ENCODE measurements at places on chromosomes 6 and 20.

DNA sequence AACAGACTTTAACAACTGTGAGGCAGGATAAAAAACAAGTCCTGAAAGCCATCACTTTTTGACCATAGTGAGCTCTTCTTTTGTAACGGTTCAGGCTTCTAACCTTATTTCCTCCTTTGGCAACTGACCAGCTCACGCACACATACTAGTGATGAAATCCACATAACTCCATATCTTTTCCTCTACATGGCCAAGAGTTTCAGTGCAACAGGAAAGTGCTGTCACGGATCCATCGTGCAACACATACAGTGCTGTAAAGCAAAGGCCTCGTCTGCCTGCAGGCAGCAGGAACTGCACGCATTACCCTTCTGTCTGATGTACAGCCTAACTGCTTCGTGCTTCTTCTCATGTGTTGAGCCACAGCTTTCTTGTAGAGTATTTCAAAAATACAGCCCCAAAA lies 108.5 kb downstream of the EPM2A start:
- DNase-seq: no peak

DNA sequence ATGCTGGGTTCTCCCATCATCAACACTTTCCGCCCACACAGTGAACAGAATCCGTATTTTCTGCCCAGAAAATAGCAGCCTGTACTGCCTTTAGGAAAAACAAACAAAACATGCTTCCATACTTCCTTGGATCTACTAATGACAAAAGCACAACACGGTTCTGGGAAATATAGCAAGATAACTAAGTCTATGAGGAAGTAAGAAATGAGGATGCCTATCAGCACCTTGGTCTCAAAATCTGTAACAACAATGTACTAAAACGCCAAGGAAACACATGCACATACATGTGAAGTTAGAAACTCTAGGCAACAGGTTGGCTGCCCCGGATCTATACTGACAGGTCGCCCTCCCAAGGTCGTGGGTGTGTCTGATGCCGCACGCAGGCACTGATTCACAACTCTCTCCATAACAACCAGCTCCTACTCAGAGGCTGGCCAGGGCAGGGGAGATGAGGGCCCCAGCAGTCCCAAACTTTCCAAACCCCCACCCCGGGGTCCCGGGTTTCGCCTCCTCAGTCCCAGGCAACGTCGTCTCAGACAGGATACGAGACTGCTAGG lies 710 bp downstream of the BTBD9 start:
- DNase-seq: peak; percentile 10

DNA sequence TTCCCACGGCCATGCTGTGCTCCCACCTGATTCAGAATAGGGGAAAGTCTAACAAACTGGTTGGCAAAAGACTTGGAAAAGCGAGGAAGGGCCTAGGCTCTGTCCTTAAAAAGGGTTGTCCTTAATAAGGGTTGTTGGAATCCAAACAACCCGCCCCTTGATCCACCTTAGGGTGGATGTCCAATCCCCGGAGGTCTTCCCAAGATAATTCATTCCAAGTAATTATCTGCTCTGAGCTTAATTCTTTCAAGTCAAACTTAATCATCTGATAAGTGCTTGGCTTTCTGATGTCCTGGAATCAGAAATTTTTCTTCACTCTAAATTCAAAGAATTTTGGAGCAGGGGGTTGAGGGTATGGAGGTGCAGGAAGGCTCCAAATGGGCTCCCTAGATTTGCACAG lies at the start of gene KHDC1L:
KHDC1L (minus strand) TSS at position 101 of the 400 bp plus-strand sequence; CDS start at position 13, 88 bp downstream.
- DNase-seq: no peak

DNA sequence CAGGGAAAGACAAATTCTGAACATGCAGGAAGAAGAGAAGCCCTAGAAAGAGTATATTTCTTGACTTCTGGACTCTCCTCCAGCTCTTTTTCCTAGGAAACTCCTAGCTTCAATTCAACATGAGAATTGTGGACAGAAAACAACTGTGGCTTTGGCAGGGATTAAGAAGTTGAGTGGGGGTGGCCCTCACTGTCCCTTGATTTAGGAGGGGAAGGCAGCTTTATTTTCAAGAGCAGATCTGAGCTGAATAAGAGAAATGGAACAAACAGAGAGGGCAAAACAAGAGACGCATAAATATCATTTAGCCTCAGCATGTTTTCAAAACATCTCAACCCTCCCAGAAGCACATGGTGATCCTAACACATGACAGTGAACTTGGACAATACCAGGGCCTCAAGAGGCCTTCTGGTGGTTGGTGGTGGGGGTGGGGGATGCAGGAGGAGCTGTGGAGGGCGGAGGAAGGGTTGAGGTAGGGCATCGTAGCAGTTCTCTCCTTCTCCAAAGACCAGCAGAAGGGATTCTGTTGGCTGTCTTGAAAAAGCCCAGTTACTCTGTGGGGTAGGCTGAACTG lies 21.1 kb upstream of the TAGAP start:
- no peak for DNase-seq

- DNase-seq: no peak
Observed at GRCh38 chr6:25623879-25624278, 28.1 kb upstream of the SCGN start.

DNA sequence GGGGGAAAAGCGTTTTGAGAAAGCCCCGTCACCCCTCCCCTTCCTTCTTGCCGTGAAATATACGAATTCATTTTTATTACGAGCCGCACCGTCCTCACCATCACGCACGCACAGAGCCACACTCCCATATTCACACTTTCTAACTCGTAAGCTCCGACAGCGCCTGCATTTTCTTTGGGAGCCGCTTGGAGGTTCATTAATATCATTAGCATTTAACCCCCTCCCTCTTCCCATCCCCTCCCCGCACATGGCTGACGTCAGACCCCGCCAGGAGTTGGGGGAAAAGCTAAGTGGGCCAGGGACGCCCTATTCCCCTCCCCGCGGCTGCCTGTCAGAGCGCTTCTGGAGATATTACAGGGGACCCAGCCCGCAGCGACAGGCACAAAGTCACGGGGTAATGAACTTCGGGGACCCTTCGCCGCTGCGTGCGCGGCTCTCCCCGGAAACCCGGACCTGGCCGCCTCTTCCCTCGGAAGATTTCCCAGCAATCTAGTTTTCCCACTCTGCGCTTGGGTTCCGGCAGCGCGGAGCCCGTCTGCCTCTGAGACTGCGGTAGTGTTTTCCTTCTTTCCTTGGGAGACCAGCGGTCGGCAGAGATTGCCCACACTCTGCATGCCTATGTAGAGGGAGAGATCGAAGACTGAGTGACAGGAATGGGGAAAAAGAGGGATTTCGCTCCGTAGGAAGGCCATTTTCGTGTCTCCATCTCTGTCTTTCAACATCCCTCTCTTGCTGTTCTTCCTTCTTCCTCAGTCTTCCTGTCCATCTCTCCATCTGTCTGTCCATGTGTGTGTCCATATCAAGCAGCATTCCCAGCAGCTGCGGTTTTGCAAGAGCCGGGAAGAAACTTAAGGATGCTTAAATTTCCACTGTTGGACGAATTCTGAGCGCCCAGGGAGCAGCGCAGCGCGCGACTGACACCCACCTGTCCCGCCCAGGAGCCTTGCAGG lies at the start of gene NR2E1:
NR2E1 (plus strand) TSS at position 309 of the 950 bp plus-strand sequence. CDS start 744 bp downstream, outside the sequence.
- no peak for DNase-seq

GRCh38 chr20:49229381-49229780 lies 10.2 kb downstream of the DDX27 start:
- no peak for DNase-seq

DNA sequence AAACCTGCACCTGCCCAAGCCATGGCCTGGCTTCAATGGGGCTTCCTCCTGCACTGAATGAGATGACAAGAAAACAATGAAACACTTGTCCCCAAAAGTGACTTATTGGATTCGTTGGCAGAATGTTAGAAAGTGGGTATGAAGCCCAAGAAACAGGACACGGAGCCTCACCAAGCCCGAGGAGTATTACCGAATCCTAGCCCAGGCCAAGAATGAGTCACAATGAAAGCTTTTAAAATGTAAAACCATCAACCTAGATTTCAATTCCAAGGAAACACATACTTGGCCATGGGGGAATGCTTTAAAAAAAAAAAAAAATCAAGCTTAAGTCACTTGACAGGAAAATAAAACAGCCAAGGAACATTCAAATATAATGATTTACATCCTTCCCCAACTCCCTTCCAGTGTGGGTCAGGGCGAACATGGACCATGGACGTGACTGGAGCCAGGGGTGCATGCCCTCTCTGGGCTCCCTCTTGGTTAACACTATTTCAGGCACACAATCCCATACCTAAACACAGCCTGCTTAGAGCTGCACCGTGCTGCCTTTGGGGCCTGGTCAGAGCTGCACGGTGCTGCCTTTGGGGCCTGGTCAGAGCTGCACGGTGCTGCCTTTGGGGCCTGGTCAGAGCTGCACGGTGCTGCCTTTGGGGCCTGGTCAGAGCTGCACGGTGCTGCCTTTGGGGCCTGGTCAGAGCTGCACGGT lies 3.1 kb upstream of the STX16 start:
- DNase-seq: no peak

GRCh38 chr20:63520504-63520933 lies at the start of gene PPDPF:
Gene PPDPF, plus strand, starts transcription at chr20:63520765. Its CDS starts 544 bp downstream, at chr20:63521309.
- peak; percentile 67 for DNase-seq

- DNase-seq: no peak
Observed at GRCh38 chr20:39133201-39133600, 171.1 kb downstream of the DHX35 start.

DNA sequence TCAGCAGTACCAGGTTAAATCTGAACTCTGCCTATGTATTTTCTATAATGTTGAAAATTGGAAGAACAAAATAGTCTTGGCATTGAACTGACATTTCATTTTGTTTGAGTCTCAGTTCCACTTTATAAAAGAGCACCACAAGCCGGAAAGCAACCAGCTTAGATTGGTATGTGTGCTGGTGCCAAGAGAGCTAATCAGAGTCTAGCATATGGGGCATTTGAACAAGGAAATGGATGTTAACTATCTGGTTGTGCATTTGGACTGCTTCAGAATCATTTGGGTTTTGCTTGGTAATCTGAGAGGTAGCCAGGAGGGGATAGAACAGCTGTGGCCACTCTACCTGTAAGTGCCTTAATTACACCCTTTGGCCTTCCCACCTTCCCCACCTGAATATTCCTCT lies 184.8 kb downstream of the GRIK2 start:
- no peak for DNase-seq

DNA sequence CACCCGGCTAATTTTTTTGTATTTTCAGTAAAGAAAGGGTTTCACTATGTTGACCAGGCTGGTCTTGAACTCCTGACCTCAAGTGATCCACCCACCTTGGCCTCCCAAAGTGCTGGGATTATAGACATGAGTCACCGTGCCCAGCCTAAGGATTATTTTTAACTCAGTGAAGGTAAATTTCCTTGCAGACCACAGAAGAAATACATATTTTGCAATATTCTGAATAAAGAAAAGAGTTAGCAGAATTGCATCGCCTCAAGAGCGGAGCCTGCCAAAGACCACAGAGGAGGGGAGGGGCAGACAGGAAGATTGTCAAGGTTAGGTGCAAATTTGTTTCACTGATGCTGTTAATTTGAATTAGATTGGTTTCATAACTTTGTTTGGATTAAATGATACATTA lies 47.4 kb downstream of the SOD2 start:
- DNase-seq: no peak

GRCh38 chr6:71420095-71420692 lies 131.6 kb downstream of the OGFRL1 start:
- DNase-seq: no peak

- DNase-seq: peak; percentile 30
Observed at GRCh38 chr6:42409581-42409980, 42.1 kb downstream of the TRERF1 start.

DNA sequence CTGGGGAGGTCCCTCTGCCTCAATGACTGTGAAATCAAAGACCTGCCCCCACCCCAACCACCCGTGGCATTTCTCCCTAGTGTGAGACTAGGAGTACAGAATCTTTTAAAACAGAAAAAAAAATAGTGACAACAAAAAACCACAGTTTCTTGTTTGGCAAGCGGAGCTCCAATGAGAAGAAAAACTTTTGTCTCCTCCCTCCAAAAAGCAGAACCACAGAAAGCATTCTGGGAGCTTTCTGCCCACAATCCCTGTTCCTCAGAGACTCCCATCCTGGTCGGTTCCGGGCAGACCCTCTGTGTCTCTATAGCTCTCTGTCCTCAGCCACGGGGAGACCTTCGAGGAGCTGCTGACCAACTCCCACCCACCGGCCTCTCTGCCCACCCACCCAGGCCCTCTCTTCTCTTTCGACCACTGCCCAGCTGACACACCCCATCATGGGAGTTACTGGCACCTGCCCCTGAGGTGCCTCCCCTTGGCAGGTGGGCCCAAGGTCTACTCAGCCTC lies 4.9 kb downstream of the PREX1 start:
- DNase-seq: no peak

DNA sequence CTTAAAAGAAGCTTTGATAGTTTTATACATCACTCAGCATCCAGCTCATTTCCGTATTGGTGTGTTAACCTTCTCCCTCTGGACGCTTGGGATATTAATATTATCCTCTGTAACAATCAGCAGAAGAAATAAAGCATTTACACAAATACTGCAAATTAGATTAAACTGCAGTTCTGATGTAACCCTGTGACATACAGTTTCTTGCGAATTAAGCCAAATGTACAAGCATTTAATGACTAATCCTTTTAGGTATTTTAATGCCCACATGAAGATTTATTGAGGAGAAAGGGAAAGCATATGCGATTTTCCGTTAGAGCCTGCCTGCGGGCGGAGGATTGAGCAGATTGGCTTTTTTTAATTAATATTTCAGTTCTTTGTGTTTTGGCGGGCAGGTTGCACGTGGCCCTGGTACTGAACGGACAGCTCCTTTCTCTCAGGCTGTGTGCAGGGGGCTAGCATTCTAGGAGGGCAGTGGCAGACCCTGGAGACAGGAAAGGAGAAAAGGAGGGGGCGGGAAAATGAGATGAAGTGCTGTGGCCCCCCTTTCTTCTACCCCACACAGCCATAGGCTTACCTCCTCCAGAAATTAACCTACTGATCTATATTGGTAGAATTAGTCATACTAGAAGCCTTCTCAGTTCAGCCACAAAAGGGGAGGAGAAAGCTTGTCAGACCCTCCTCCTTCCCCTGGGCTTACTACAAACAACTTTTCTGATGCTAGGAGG lies 14.1 kb upstream of the TFAP2D start:
- no peak for DNase-seq

DNA sequence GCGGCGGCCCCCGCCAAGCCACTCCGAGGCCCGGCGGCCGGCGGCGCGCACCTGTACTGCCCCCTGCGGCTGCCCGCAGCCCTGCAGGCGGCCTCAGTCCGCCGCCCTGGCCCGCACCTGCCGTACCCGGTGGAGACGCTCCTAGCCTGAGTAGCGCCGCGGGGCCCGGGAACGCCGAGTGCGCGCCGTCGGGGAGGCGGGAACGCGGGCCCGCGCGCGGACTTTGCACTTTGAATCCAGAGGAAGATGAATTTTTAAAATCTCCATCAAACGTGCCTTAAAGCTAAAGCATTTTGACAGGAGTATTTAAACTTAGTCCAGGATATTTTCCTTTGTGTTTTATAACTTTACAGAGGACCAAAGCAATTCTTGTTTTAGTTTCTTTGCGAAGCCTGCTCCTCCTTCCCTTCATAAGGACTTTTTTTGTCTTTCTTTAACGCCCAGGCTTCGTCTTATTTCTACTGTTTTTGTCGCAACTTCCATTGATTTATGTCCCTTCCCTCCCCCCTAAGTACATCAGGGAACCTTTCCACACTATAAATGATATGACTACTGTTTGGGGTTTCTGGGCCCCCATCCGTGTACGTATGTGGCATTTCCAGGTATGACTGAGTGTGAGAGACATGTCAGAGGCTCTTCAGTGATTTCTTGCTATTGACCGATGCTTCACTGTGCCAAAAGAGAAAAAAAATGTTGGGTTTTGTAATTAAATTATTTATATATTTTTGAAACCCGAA lies 2.0 kb downstream of the FOXQ1 start:
- DNase-seq: no peak
